ENCODE measurements at places on chromosomes 5 and 9. TPM values are rescaled to one million over a fixed set of nuclear protein-coding genes. Genes with fewer than 3 reads are reported as not detected.

The SH2D3C gene
- total RNA-seq: 5.0 TPM

The ADGRD2 gene
- total RNA-seq: not detected

The HEMGN gene
- not detected for total RNA-seq

The PAEP gene
- total RNA-seq: not detected

The PCDHA5 gene
- 0.42 TPM for total RNA-seq

The F2RL2 gene
- total RNA-seq: 4.6 TPM

The PBX3 gene
- total RNA-seq: 82.4 TPM

The DRD1 gene
- total RNA-seq: not detected

Measured in esophagus muscularis mucosa (tissue), 4 donors.